ENCODE measurements at places on chromosomes 7 and 10.

DNA sequence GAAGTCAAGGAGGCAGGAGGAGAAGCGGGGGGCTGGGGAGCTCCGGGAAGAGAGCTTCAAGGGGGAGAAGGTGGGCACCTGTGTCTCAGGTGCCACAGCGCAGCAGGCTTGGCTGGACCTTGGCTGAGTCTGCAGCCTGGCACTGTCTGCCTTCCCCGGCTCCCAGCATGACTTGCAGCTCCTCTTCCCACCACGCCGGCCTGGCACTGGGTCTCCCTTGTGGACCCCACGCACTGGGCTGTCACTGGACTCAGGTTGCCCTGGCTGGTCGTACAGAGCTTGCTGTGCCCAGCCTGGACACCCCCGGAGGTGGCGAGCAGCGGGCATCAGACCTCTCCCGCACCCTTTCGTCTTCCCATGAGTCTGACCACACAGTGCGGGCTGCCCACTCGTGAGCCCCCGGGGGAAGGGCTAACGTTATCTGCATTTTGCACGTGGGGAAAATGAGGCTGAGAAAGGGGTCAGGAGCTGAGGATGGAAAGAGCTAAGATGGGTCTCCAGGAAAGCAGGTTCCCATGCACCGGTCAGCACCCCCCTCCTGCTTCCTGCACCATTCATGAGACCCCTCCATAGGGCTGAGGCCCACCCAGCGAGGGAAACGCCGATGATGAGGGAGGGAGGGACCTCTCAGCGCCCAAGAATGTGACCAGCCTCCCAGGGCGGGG, 40.3 kb upstream of the PSMG3 start:
- DNase-seq, result no peak

- no peak for DNase-seq
Observed at GRCh38 chr7:142745091-142745635, 4.1 kb upstream of the PRSS1 start.

GRCh38 chr10:28738200-28738599, 60.9 kb downstream of the BAMBI start:
- no peak for DNase-seq

DNA sequence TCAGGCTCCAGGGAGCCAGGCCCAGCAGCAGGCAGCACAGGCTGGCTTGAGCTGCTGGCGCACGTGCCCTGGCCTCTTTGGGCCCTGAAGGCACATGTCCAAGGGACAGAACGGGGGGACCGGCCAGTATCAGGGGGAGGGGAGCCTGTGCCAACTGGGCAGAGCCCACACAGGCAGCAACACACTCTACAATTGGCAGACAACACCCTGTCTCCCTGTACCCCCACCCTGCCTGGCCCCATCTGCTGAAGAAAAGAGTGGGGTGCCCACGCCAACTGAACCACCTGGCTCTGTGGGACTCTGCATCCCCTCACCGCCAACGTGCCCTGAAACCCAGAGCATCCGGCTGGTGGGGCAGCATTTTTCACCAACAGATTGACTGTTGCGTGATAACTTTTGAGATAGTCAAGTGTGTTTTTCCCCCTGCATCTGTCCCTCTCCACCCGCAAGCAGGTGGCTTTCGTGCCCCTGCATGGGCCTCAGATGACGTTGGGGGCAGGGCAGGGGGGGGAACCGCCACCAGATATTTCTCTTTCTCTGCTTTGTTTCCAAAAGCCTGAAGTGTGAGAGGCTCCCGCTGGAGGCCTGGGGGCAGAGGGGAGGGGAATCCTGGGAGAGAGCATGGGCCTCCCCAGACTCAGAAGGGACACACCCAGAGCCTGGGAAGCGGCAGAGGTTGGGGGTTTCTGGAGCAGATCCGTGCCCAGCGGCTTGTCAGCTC, 21.8 kb downstream of the SLIT1 start:
- no peak for DNase-seq

DNA sequence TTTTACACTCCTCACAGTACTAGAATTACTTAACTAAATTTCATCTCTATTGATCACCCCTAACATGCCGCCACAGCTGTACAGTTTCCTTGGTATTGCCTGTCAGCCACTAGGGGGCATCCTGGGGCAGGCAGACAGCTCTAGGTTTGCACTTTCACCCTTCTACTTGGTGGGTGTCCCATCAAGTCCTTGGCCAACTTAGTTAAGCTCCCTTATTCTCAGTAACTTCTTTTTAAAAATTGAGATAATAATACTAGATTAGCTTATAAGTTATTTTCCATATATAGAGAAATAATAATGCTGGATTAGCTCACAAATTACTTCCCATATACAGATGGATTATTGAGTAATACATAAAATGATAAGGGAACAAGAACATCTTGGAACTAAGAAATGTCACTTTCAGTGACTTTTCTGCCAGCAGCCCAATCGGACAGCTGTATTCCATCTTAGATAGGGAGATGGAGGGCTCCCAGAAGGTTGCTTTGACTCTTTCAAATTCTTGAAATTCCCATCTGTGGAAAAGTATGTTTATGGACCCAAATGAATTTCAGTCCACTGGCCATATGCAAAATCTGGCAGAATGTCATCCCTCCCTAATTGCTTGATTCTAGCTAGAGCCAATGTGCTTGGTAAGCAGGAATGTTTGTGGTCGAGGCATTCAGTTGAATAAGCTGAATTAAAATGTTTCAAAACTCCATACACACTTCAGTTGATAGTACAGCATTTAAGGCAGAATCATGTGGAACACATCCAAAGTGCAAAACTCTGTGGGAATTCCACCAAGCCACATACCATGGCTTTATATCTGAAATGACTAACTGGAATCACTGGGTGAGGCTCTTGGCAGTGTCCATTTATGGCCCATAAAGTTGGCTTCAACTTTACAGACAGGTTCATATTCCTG, 309.7 kb downstream of the CSTF2T start:
- DNase-seq, result no peak

GRCh38 chr7:51246258-51247245, 70.1 kb downstream of the COBL start:
- DNase-seq, result no peak

- no peak for DNase-seq
Observed at GRCh38 chr10:63711867-63712716, 190.9 kb downstream of the REEP3 start.

- DNase-seq, result no peak
Observed at GRCh38 chr7:80635998-80636397, 2.4 kb upstream of the CD36 start.

GRCh38 chr10:9296190-9296589, 1241.7 kb downstream of the GATA3 start:
- DNase-seq, result no peak

DNA sequence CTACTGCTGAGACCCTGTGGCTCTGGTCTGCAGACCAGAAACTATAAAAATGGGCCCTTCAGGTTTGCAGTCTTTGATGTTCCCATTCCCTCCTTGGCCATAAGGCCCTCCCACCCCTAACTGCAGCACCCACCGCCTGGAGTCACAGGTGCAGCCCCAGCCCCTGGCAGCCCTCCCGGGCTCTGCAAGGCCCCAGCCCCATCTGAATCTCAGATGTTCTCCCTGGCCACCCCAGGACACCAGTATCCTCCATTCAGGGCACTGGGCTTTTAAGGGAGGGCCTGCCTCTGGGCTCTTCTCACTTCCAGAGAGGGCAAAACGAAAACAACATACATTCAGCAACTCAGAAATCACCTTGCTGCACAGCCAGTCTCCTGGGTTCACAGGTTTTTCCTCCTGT, 107.7 kb upstream of the RET start:
- DNase-seq, result no peak

DNA sequence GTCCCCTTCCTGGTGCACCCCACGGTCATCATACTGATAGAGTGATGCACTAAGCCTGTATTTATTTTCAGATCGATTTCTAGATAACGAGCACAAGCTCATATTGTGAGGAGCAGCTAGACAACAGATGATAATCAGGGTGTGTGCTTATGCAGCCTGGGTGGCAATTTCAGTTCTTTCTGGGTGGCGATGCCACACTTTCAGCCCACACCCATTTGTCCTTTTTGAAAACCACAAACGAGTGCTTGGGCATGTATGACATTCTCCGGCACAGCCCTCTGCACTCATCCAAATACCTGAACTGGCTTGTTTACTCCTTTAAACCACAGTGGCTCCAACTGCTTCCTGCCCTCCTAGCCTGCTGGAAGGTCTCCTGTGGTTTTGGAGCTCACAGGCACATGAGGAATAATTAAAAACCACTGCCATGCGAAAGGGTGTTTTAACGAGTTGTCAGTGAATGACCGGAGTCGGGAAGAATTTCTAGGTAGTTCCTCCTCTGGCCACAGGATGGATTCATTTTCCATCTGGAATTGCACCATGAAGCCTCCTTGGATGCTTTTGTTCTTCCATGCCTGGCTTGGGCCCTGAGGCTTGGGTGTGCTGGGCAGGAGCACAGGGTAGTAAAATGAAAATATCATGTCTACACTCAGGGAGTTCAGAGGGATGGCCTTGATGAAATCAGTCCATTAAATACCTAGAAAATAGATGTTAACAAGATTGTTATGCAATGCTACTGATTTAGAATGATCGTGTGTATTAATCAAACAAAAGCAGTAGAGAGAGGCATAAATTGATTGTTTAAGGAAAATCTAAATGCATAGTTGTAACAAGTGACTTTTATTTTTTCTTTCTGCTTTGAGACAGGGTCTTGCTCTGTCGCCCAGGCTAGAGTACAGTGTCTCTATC, 52.4 kb upstream of the ITGB1 start:
- DNase-seq, result peak; percentile 14

- DNase-seq, result no peak
Observed at GRCh38 chr7:24936121-24936824, 43.7 kb downstream of the OSBPL3 start.

GRCh38 chr10:69723653-69724052, 78.1 kb upstream of the COL13A1 start:
- DNase-seq, result no peak

- no peak for DNase-seq
Observed at GRCh38 chr10:132631338-132631735, 93.8 kb downstream of the INPP5A start.

- no peak for DNase-seq
Observed at GRCh38 chr10:118017071-118017740, 29.5 kb downstream of the RAB11FIP2 start.

DNA sequence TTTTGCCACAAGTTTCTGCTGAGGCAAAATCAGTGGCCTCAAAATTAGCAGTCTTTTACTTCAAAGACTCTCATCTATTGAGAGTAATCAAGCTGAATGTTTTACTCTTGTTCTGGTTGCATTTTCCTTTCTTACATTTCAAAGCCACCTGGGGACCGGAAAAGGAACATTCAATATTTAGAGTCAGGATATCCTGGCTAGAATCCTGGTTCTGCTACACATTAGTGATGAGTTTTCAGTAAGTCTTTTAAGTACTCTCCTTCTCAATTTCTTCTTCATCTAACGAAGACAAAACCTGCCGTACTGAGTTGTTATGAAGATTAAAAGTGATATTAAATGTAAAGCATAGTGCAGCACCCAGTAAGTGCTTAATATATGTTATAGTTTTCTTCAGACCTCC, 52.5 kb downstream of the LAMB4 start:
- no peak for DNase-seq

- DNase-seq, result no peak
Observed at GRCh38 chr7:157951300-157952049, 614.7 kb downstream of the DNAJB6 start.

DNA sequence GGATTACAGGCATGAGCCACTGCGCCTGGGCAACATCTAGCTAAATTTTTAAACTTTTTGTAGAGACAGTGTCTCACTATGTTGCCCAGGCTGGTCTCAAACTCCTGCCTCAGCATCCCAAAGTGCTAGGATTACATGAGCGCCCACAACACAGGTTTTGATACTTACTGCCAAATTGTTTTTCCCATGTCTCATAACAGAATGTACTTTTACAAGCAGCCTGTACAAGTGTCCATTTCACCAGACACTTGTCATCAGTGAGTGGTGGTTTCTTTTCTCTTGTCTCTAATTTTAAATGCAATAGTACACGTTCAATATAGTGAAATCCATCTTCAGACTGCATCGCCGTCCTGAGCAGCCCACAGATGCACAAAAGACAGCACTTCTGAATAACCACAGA, 116.4 kb upstream of the LYZL2 start:
- DNase-seq, result no peak

GRCh38 chr7:19972876-19973275, 199.5 kb upstream of the TMEM196 start:
- DNase-seq, result no peak

DNA sequence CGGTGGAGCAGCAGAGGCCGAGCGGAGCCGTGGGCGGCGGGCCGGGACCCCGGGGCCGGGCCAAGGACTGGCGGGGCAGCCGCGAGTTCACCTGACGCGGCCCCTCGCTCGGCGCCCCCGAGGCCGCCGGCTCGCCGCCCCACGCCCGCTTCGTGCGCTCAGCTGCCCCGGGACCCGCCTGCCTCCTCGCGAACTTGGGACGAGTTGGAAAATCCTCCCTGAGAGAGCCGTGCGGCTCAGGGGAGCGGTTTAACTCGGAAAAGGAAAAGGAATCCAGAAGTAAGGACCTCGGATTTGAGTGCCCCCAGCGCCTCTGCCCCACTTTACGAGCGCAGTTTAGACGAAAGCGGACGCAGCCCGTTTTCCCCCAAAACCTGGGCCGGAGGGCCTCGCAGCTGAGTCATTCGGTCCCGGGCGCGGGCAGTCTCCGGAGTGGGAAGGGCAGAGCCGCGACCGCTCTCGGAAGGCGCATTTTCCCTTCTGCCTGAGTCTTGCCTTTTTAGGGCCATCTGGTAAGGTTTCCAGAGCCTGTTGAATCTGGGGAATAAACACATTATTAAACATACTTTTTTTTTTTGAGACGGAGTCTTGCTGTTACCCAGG, 744 bp downstream of the CREM start:
- peak; percentile 46 for DNase-seq

GRCh38 chr10:72322280-72323058, 32.2 kb downstream of the DNAJB12 start:
- DNase-seq, result no peak

GRCh38 chr7:27088002-27088922, 7.5 kb downstream of the HOXA1 start:
- no peak for DNase-seq

DNA sequence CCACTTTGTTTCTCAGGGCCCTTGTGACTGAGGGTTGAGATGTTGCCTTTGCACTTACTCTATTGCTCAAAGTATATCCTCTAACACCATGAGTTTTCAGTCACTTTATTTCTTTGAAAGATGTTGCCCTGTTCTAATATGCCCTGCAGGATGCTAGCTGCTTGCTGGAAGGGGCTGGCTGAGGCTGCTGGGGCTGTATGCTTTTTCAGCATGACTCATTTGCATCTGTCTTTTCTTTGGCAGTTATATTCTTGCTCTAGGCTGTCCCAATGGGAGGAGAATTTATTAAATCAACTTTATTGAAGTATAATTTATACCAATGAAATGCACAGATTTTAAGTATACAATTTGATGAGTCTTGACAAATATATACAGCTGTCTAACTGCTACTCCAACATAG, 157.7 kb downstream of the PLPP4 start:
- no peak for DNase-seq

GRCh38 chr10:123083811-123084210, 52.0 kb upstream of the HMX3 start:
- DNase-seq, result no peak

DNA sequence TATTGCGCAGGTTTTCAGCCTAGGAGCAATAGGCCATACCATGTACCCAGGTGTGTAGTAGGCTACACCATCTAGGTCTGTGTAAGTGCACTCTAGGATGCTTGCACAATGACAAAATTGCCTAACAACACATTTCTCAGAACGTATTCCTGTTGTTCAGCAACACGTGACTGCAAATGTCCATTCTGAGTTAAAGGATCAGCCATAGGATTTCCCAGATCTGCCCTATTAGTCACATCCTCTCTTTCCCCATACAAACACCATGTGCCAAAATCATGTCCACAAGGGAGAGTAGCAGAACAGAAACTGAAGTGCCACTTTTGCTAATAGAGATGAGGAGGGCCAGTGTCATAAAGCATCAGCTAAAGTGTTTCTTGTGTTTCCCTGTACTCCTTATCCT, 42.6 kb upstream of the AMPH start:
- no peak for DNase-seq

GRCh38 chr10:24545585-24545984, 178.1 kb downstream of the ARHGAP21 start:
- no peak for DNase-seq

Data from stimulated activated CD4-positive, alpha-beta T cell treated with anti-CD3 and anti-CD28 coated beads, Interleukin-15, amount 100 ng/mL, for 1 hour (primary cell).